ENCODE measurements at places on chromosomes 7 and 10. TPM values are rescaled to one million over a fixed set of nuclear protein-coding genes. Genes with fewer than 3 reads are reported as not detected.

DNA sequence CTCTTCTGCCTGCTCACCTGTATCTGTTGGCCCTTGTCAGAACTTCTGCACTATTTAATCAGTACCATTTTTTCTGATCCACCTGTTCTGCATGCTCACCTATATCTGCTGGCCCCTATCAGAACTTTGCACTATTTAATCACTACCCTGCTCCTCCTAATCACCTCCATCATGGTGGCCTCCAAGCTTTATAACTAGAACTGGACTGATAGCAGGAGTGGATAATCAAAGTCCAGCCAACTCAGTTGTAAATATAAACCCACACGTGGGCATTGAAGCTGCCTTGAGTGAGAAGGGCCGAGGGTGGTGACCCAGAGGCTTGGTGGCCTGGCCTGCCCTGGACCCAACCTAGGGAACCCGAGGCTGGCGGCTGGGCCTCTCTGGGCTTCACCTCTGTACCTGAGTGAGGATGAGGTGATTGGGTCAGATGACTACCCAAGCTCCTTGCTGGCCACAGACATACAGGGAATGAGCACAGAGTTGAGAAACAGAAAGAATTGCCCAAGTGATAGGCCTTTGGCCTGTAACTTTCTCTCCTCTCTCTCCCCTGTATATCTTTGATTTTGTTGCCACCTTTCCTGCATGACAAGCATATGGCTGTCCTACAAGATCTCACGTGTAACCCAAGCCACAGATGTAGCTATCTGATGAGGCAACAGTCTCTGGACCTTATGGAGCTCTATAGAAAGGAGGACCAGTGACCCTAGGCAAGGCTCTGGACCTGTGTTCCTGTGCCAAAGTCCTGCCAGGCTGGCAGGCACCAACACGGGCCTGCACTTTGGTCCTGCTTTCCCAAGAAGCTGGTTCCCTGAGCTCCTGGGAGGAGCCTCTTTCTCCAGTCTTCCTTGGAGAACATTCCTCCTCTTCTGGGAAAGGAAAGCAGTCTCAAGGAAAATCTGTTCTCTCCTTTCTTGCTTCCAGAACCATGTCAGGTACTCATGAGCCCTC is 23.4 kb upstream of the FAM3C start:
- DNase-seq = no peak

DNA sequence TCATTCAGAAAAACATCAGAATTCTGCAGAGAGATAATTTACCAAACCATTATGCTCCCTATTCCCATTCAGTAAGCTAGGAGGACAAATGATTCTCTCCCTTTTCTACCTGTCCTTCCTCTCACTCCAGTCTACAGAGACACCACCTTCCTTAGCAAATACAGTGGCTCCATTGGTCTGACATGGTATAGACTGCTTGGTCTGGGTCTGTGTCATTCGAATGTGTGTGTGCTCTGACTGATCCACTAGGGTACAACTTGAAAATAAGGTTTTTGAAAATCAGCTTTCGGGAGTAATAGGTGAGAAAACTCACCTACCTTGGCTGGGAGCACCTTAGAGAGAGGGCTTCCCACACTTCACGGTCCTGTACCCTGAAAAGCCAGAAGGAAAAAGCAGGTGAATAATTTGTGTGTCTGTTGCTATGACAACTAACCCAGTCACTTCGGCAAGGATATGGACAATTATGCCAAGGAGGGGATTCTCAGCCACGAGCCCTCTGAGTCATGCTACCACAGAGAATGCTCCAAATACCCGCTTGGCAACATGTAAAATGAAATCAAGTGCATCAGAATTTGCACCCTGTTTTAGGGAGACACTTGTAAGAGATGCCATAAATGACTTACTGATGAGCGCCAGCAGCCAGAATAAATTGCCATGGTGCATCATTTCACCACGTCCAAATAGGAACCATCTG is 114.5 kb upstream of the PRKCQ start:
- no peak for DNase-seq

- no peak for DNase-seq
Observed at GRCh38 chr7:28706584-28706983, 251.5 kb downstream of the TRIL start.

GRCh38 chr10:27822301-27822700 is 76.7 kb upstream of the MKX start:
- no peak for DNase-seq

- no peak for DNase-seq
Observed at GRCh38 chr10:77593771-77594470, 43.7 kb downstream of the KCNMA1 start.

GRCh38 chr10:69789164-69789576 is 12.5 kb upstream of the COL13A1 start:
- no peak for DNase-seq

DNA sequence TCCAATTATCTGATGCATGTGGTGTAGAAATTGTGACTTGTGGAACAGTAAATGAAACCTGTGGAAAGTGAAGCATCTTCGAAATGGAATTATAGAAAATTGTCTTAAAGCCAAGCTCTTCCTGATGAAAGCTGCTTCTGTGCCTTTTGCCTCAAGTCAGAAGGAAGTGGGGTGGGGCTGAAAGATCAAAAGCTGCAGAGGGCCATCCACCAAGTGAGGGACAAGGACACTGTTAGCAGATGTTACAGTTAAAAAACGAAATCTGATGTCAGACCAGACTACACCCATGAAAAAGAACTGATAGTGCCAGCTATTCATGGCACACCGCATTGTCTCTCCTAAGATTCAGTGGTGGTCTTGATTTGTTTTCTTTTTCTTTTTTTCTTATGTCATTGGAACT is 23.8 kb upstream of the WASL start:
- DNase-seq = no peak

GRCh38 chr7:132347123-132347522 is 229.1 kb downstream of the PLXNA4 start:
- DNase-seq = no peak

DNA sequence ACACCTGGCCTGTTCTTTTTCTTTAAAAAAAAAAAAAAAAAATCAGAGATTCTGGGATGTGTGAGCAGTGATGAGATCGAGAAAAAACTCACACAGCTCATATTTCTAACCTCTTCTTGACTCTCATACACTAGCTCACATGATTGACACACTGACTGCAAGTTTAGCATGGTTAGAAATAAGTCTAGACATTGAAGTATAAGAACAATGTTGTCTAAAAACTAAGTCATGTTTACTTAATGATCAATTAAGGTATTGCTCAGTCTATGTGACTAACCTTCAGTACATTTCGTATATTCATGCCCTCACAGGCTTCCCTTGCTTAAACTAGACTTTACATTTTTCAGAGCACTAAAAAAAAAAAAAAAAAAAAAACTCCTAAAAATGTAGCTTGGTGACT is 775.1 kb downstream of the GATA3 start:
- no peak for DNase-seq

ENTPD1 gene
- 19.6 TPM for total RNA-seq

HOXA4 gene
- total RNA-seq = 1.9 TPM

CALHM3 gene
- not detected for total RNA-seq

AGAP4 gene
- 7.2 TPM for total RNA-seq

ARHGAP22 gene
- 6.2 TPM for total RNA-seq

GHRHR gene
- total RNA-seq = not detected

Measured in right cardiac atrium (tissue), 5 donors.